ENCODE measurements at places on chromosomes 2 and 18. TPM values are rescaled to one million over a fixed set of nuclear protein-coding genes. Genes with fewer than 3 reads are reported as not detected.

The KIF5C gene
- 0.13 TPM for total RNA-seq

- DNase-seq, result no peak
Observed at GRCh38 chr2:61471905-61472805, 1.3 kb upstream of the USP34 start.

The CCDC68 gene
- total RNA-seq, result 1.5 TPM

The DSG1 gene
- total RNA-seq, result not detected

- DNase-seq, result no peak
Observed at GRCh38 chr2:39730685-39731302, 48.3 kb downstream of the THUMPD2 start.

- DNase-seq, result peak; percentile 46
Observed at GRCh38 chr2:29519338-29519925, 402.0 kb downstream of the ALK start.

GRCh38 chr2:23698721-23699579 lies 228.0 kb downstream of the ATAD2B start:
- peak; percentile 36 for DNase-seq

All from MG63 (cell line).